ENCODE measurements at places on chromosomes 3 and 15. TPM values are rescaled to one million over a fixed set of nuclear protein-coding genes. Genes with fewer than 3 reads are reported as not detected.

AMT gene
- 1.9 TPM for total RNA-seq

PPM1M gene
- 40.3 TPM for total RNA-seq

HSPBAP1 gene
- 9.1 TPM for total RNA-seq

INSYN1 gene
- 6.1 TPM for total RNA-seq

OR5K2 gene
- total RNA-seq = not detected

MRAS gene
- total RNA-seq = 58.9 TPM

PP2D1 gene
- total RNA-seq = not detected

PSMA4 gene
- 159 TPM for total RNA-seq

IL5RA gene
- total RNA-seq = not detected

RBPMS2 gene
- total RNA-seq = not detected

PPM1L gene
- 6.0 TPM for total RNA-seq

TMEM212 gene
- total RNA-seq = not detected

IMPDH2 gene
- 273 TPM for total RNA-seq

TM6SF1 gene
- 0.16 TPM for total RNA-seq

DAZL gene
- total RNA-seq = under 0.01 TPM

ZNF774 gene
- 0.85 TPM for total RNA-seq

CPB1 gene
- 1.6 TPM for total RNA-seq

MAN2C1 gene
- total RNA-seq = 122 TPM

IL12A gene
- total RNA-seq = 2.8 TPM

LMOD3 gene
- not detected for total RNA-seq

HTD2 gene
- 9.7 TPM for total RNA-seq

SLC22A13 gene
- total RNA-seq = 0.97 TPM

IL17RD gene
- total RNA-seq = 4.4 TPM

Measured in hair follicle dermal papilla cell (primary cell).